ENCODE measurements at places on chromosomes 5 and 9.
A peak's percentile ranks its signal among the peaks of the same experiment; 100 is the strongest.

- no peak for DNase-seq
Measured at GRCh38 chr9:87120610-87121009, 173.3 kb upstream of the GAS1 start.

DNA sequence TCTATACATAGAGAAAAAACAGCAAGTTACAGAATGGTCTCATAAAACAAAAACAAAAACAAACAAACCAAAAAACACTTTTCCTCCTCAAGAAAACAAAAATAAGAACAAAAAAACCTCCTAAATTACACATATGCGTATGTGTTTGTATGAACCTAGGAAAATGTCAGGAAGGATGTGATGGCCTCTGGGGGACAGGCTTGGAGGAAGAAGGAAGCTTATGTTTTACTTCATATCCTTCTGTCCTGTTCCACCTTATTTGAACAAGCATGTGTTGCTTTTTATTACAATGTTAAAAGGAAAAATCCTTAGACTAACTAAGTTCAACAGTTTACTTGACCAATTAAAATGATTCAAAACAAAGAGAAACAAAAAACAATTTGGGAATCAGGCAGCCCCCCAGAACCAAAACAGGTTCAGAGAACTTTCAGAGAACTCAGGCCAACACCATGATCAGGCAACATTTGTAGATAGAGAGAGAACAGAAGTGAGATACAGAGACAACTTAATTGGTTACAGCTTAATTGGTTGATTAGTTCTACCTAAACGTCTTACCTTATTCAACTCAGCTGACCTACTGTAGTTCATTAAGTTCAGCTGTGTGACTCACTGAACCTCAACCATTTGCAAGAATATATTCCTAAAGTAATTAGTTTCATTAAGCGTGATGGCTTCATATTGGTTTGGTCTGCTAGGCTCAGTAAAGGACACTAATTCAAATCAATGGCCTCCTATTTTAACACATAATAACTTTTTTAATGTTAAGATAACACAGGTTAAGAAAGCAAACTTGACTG lies 10.1 kb downstream of the SPAAR start:
- no peak for DNase-seq

- DNase-seq = no peak
Measured at GRCh38 chr5:170186156-170186555, 46.6 kb upstream of the C5orf58 start.

DNA sequence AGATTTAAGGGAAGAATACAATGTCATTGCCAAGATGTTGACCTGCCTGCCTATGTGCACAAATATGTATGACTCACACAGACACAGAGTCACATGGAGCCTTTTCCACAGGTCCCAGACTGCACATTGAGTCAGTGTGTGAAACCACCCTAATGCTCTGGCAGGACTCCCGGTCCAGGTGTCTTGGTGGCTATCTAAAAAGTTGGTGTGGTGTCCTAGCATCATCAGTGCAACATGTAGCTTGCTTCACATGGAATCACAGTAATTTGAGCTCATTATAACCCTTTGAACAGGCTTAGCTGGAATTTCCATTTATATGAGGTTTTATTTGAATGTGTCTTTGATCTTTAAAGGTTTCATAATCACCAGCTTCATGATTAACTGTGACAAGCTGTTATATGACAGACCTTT lies 10.7 kb downstream of the IFNA5 start:
- peak; percentile 10 for DNase-seq

GRCh38 chr5:60846298-60846697 lies 2.2 kb upstream of the ELOVL7 start:
- DNase-seq = no peak

DNA sequence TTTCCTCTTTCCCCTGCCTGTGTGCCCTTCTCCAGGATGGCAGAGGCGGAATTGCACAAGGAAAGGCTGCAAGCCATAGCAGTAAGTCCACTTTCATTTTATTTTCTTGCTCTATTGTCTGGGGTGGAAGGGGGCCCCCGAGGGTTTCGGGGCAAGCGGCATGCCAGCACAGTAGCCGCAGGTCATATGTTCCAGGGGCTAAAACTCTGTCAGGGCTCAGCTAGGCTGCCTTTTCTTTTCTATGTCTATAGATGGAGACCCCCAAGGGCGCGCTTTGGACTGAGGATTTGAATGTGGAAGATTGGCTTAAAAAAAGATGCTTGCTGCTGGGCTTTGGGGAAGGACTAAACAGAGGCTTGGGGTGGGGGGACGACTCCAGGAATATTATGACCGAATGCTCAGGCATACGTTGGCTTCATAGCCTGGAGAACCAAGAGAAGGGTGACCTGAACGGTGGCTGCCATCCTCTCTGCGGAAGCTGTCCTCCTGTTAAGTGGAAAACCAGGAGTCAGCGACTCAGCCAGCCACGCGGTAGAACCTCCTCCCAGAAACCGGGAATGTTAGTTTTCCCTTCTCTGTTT lies 545 bp downstream of the PALM2AKAP2 start:
- DNase-seq = no peak

DNA sequence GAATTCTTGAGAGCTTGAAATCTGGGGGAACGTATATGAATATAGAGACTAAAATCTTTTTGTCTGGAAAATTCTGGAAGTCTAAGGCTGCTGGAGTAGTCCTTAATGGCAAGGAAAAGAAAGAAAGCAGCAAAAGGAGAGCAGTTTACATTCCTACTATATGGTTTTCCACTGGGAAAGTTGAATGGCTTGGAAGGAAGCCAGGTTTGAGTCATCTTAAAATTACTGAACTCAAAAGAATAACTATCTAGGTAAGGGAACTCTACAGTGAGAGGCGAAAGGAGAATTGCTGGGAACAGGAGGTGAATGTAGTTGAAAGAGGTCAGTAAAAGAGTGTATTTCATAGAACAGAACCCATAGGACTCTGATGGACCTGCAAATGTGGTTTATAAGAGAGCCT lies 258.1 kb upstream of the EDIL3 start:
- DNase-seq = no peak

GRCh38 chr5:139651853-139652787 lies 4.0 kb downstream of the CXXC5 start:
- peak; percentile 82 for DNase-seq

GRCh38 chr9:77677957-77678535 lies 29.9 kb upstream of the GNA14 start:
- no peak for DNase-seq

- DNase-seq = no peak
Measured at GRCh38 chr5:72584466-72584865, 77.3 kb upstream of the ZNF366 start.

- no peak for DNase-seq
Measured at GRCh38 chr5:127705120-127705892, 2.1 kb downstream of the CCDC192 start.

- no peak for DNase-seq
Measured at GRCh38 chr9:5559659-5560058, 49.3 kb downstream of the PDCD1LG2 start.

DNA sequence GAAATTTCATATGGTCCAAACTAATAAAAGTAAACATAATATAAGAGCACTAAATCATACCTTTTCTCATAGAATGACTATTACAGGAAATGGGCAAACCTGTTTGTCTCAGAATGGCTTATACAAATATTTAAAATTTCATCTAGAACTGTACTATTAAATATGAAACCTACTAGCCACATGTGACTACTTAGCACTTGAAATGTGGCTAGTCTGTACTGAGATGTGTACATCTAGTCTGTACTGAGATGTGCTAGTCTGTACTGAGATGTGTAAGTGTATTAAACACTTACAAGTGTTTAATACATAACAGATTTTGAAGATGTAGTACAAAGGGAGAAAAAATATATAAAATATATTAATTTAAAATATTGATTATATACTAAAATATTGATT lies 22.4 kb downstream of the ABITRAM start:
- DNase-seq = no peak

GRCh38 chr5:143812085-143812705 lies at the start of gene HMHB1:
HMHB1 (plus strand) TSS chr5:143812161.
- no peak for DNase-seq

DNA sequence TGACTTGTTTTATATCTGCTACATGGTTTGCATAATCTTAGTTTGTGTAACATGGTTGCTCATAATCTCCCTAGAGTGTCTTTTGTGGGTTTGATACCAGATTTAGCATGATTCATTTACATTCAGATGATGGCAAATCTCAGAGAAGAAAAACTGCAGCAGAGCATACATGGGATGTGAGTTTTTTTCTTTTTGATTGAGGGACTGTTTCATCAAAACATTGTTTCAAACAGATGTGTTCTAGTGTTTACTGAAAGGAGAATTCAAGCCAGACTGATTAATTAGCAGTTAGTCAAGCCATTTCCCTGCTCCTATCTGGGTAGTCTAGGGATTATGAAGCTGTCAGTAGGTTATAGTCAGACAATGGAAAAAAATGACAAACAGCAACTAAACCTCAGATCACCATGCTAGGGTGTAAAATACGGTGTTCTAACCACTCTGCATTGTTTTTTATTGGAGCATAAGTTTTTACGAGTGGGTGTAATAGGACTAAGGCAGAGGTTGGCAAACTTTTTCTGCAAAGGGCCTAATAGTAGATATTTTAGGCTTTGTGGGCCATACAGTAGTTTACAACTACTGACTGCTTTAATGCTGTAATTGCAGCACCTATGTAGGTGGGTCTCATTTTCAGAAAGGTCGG lies 10.5 kb upstream of the GDNF start:
- DNase-seq = no peak

GRCh38 chr5:38768412-38769211 lies 77.2 kb upstream of the OSMR start:
- no peak for DNase-seq

GRCh38 chr5:66358741-66359140 lies 214.6 kb downstream of the SREK1 start:
- no peak for DNase-seq

DNA sequence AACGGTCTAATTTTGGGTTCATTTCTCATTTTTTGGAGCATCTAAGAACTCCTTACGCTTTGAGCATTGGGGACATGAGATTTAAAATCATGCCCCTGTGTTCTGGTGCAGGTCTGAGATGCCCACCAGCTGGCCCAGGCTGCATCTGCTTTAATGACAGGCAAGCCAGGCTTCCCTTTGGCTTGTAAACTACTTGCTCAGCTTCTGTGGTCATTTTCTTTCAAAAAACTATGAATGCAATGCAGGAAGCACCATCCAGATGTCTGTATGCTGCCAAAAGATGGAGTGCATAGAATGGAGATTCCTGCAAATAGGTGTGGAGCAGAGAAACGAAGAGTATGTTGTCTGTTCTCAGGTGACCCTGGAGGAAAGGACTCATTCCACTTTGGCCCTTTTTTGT lies 399.9 kb upstream of the ADAMTSL1 start:
- no peak for DNase-seq

- peak; percentile 11 for DNase-seq
Measured at GRCh38 chr5:35316611-35317274, 86.5 kb upstream of the PRLR start.

GRCh38 chr9:118401546-118401945 lies 697.3 kb downstream of the TLR4 start:
- no peak for DNase-seq

- no peak for DNase-seq
Measured at GRCh38 chr5:103919506-103919905, 356.9 kb upstream of the NUDT12 start.

- DNase-seq = no peak
Measured at GRCh38 chr9:33381231-33381791, 21.1 kb downstream of the AQP7 start.

- no peak for DNase-seq
Measured at GRCh38 chr5:150529555-150529954, 21.6 kb downstream of the NDST1 start.

- no peak for DNase-seq
Measured at GRCh38 chr5:163563112-163563511, 57.7 kb downstream of the MAT2B start.

DNA sequence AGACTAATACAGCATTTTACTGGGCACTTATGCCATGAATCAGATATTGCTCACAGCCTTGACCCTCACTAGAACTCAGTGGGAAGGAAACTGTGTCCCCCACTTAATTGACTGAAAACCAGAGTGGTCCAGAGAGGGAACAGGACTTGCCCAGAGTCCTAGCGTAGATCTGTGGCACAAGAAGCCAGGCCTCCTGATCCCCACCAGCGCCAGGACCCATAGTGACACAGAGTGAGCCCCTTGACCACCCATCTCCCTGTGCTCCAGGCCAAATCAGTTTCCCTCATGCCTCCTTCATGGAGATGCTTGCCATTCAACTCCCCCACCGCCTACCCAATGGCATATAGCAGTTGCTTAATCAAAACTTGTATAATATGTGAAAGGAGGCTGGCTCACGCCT lies 8.3 kb downstream of the KIF12 start:
- DNase-seq = no peak

GRCh38 chr5:40429258-40430100 lies 250.2 kb upstream of the PTGER4 start:
- DNase-seq = no peak

- DNase-seq = no peak
Measured at GRCh38 chr5:83608122-83608521, 112.5 kb downstream of the HAPLN1 start.

- DNase-seq = no peak
Measured at GRCh38 chr5:10975945-10976344, 214.9 kb upstream of the DAP start.

- peak; percentile 10 for DNase-seq
Measured at GRCh38 chr9:88535226-88536022, 446 bp downstream of the NXNL2 start.

DNA sequence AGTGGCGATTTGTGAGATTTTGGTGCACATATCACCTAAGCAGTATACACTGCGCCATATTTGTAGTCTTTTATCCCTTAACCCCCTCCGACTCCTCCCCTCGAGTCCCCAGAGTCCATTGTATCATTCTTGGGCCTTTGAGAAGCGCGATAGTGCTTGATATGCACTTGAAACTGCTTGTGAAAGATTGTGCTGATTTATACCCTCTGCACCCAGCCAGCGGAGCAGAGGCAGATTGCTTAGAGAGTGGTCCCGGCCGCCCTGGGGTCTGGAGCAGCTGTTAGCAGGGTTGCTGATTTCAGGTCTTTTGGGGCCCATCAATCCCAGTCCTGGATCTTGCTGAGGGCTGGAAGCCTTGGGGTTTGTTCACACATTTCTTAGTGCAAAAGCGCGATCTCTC lies 13.0 kb upstream of the FAM240B start:
- DNase-seq = no peak

GRCh38 chr5:14505310-14506139 lies 76.1 kb upstream of the OTULINL start:
- DNase-seq = no peak

DNA sequence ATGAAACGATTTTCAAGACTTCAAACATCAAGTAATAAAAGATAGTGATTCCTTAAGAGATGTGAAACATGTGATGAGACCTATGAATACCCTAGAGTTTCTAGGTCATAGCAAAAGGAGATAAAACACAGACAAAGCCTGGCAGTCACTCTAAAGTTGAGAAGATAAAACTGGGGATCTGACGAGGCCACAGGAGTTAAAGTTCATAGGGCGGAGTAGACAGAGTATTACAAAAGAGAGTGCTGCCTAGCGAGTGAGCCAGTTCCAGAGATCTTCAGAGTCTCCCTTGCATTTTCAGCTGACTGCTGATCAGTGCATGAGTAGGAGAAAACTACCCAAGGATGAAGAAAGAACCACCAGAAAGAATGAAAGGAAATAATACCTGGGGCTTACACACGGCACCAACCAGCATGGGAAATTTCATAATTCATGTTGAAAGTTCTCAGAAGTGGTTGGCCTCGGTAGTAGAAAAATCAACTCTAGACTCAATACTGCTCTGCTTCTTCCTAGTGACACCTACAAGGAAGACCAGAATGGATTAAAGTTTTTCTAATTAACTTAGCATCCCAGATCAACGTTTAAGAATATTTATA lies 30.4 kb downstream of the FBXO4 start:
- DNase-seq = no peak

- no peak for DNase-seq
Measured at GRCh38 chr9:94445863-94446262, 109.0 kb upstream of the PCAT7 start.

- no peak for DNase-seq
Measured at GRCh38 chr9:112925058-112925641, 34.5 kb upstream of the SLC46A2 start.
